Bladder microvascular endothelial cell (primary cell): ENCODE measurements at places on chromosomes 11 and 22. TPM values are rescaled to one million over a fixed set of nuclear protein-coding genes. Genes with fewer than 3 reads are reported as not detected.

SEC14L6 gene
- total RNA-seq, result 0.13 TPM in 1 of 2 replicates, not detected in the other

MUC6 gene
- total RNA-seq, result not detected in 2 replicates

TBX10 gene
- not detected in 2 replicates for total RNA-seq

RNASEH2C gene
- 34.2 and 37.3 TPM in 2 replicates for total RNA-seq

SLC25A45 gene
- total RNA-seq, result 0.81 and 2.8 TPM in 2 replicates

OR51B4 gene
- total RNA-seq, result not detected in 2 replicates

RGL4 gene
- total RNA-seq, result not detected in 2 replicates

EIF3L gene
- 235 and 342 TPM in 2 replicates for total RNA-seq

BAIAP2L2 gene
- 0.16 and 0.19 TPM in 2 replicates for total RNA-seq

MS4A14 gene
- total RNA-seq, result not detected in 2 replicates

NXF1 gene
- 11.8 and 50.6 TPM in 2 replicates for total RNA-seq

C11orf52 gene
- 0.16 and 0.25 TPM in 2 replicates for total RNA-seq

TSPAN32 gene
- total RNA-seq, result not detected in 2 replicates

ZNF280B gene
- 0.16 and 0.88 TPM in 2 replicates for total RNA-seq

ZP1 gene
- total RNA-seq, result not detected in 2 replicates

STIP1 gene
- 135 and 189 TPM in 2 replicates for total RNA-seq

SCUBE1 gene
- 0.16 and 0.38 TPM in 2 replicates for total RNA-seq

RFPL2 gene
- not detected in 2 replicates for total RNA-seq

LRRC56 gene
- 0.32 and 1.2 TPM in 2 replicates for total RNA-seq

SART1 gene
- 41.6 and 48.0 TPM in 2 replicates for total RNA-seq

CSRP3 gene
- total RNA-seq, result not detected in 2 replicates

MS4A6E gene
- total RNA-seq, result not detected in 2 replicates

FAM180B gene
- not detected in 2 replicates for total RNA-seq

TSSK2 gene
- not detected in 2 replicates for total RNA-seq

CFAP300 gene
- not detected in 2 replicates for total RNA-seq

C11orf87 gene
- total RNA-seq, result not detected in 2 replicates

OR52I2 gene
- total RNA-seq, result not detected in 2 replicates

FGF19 gene
- total RNA-seq, result not detected in 2 replicates

KCTD14 gene
- total RNA-seq, result 0.25 and 0.32 TPM in 2 replicates

NCF4 gene
- not detected in 2 replicates for total RNA-seq

TMEM151A gene
- total RNA-seq, result under 0.01 TPM in 1 of 2 replicates, not detected in the other

KLHDC7B gene
- not detected in 2 replicates for total RNA-seq

SYT7 gene
- total RNA-seq, result 0.94 and 0.97 TPM in 2 replicates

NNMT gene
- total RNA-seq, result 188 and 288 TPM in 2 replicates

BIK gene
- 2.0 and 2.3 TPM in 2 replicates for total RNA-seq

AGBL2 gene
- 0.31 and 0.32 TPM in 2 replicates for total RNA-seq

KRTAP5-10 gene
- not detected in 2 replicates for total RNA-seq

CHADL gene
- 0.32 and 1.0 TPM in 2 replicates for total RNA-seq

MPZL2 gene
- total RNA-seq, result 41.0 and 78.2 TPM in 2 replicates

GVQW3 gene
- 0.32 and 0.57 TPM in 2 replicates for total RNA-seq

ACAD8 gene
- total RNA-seq, result 19.4 and 23.9 TPM in 2 replicates

RTN4RL2 gene
- 0.19 TPM in 1 of 2 replicates, not detected in the other for total RNA-seq

PNPLA5 gene
- not detected in 2 replicates for total RNA-seq

SYCE3 gene
- not detected in 2 replicates for total RNA-seq

AQP11 gene
- total RNA-seq, result 0.16 and 0.31 TPM in 2 replicates
